Stimulated activated naive B cell treated with anti-CD40 and anti-IgM and Interleukin-4, amounts not matched to agents 10 μg/mL and 1 μg/mL and 100 μg/mL, for 72 hours (primary cell): ENCODE measurements at places on chromosomes 7 and 10.

- no peak for DNase-seq
These were observed 19.6 kb downstream of the TTYH3 start for GRCh38 chr7:2651336-2651735.

- no peak for DNase-seq
These were observed 15.0 kb downstream of the CCDC6 start for GRCh38 chr10:59891349-59891748.

- DNase-seq: no peak
These were observed 62.8 kb downstream of the CXCL12 start for GRCh38 chr10:44322137-44322536.

DNA sequence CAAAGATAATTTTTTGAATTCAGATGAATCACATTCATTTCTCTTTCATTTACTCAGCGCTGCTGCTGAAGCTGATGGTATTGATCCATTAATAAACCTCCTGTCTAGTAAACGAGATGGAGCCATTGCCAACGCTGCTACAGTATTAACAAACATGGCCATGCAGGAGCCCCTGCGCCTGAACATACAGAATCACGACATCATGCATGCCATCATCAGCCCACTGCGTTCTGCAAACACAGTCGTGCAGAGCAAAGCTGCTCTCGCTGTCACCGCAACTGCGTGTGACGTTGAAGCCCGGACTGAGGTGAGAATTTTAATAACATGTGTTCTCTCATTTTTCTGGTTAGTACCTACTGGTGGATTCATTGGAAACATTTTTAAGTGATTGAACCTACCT is 70.2 kb downstream of the ARMC3 start:
- no peak for DNase-seq

- DNase-seq: no peak
These were observed 436.7 kb downstream of the AUTS2 start for GRCh38 chr7:70034999-70035398.

GRCh38 chr10:128594688-128595087 is 468.5 kb upstream of the MKI67 start:
- DNase-seq: no peak

DNA sequence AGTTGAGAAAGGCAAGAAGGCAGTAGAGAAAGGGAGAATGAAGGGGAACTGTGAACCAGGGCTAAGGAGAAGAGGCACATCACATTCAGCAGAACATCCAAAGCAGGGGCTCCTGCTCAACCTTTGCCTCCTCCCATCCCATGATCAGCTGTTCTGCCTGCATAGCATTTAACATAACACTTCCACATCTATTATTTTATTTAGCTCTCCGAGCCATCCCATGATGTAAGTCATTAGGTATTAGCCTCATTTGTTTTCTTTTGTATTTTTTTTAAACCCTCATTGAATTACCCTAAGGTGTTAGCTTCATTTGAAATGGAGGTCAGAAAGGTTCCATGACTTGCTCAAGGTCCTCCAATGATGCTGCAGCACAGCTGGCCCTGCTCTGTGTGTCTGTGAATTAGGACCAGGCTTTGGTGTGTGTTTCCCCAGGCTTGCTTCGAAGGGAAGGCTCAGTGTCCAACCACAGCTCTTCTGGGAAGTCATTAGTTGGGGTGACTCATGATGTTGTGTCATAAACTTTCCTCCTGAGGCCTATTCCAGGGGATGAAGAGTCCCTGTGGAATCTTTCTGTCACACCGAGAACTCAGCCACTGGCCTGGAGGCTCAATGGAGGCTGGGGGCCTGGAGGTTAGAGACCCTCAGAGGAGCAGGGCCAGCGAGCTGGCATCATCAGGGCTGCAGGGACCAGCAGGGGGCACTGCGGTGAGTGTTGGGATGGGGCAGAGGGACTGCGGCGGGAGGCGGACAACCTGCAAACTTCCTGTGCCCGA is 16.5 kb downstream of the NPFFR1 start:
- DNase-seq: no peak

DNA sequence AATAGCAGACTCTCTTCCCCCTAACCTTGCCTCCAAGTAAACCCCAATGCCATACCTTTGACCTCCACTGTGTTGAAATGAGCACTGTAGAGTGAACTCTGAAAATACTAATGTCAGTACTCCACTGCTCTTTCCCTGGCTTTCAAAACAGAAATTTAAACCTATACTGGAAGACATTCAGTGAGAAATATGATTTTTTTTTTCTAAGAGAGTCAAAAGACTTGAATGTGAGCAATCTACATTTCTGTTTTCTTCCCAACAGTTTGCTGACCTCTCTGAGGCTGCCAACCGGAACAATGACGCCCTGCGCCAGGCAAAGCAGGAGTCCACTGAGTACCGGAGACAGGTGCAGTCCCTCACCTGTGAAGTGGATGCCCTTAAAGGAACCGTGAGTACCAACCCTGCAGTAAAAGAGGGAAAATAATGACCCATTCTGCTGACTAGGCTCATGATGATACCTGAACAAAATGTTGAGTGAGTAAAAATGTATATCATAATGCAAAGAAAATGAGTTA is 6.4 kb downstream of the VIM start:
- DNase-seq: no peak

DNA sequence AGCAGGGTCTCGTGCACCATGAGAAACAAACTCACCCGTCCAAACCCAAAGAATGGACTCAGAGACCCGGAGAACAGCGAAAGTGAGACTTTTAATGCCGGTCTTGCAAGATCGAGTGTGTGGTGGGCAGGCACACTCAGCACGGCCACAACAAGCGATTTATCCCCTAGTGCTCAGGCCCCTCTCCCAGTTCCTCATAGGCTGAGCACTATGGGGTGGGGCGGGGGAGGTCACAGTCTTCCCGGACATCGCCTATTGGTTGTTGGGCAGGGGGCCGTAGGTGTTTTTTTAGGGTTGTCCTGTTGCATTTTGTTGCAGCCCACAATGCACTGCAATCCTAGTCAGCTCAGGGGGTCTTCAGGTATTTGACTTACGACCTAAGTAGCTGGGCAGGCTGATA is 608.3 kb upstream of the FOXK1 start:
- DNase-seq: no peak

DNA sequence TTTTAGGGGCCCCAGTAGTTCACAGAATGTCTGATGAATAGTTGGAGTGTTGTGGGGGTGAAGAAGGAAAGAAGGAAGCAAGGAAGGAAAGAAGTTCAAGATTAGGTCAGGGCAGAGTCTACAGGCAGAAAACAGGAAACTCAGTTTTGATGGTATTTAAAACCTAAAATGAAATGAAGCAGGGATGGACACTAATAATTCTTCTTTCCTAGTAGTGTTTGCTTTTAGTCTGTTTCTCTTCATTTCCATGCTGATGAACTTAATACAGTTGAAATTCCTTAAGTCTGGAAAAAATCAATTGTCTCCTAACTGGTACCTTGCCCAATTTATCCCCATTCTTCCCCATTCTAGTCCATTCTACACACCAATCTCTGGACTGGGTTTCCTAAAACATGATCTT is 59.0 kb upstream of the GSAP start:
- DNase-seq: no peak

GRCh38 chr7:101140339-101140699 is 13.4 kb downstream of the SERPINE1 start:
- no peak for DNase-seq

DNA sequence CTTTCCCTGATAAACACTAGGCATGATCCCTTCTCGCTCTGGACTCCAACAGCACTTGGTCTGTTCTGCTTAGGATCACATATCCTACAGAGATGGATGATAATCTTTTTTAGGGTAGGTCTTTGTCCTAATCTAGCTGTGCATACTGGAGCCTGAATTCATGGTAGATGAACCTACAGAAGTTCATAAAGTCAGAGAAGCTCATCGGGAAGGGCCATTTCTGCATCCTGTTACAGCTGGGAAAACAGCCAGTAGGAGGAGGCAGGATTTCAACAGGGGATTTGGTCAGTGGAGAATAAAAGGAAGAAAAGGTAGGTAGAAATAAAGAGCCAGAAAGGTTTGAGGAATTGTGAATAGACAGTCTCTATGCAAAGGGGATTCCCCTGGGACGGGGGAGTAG is 101.4 kb downstream of the ANK3 start:
- DNase-seq: no peak

GRCh38 chr7:43877968-43878864 is 8.9 kb upstream of the MRPS24 start:
- no peak for DNase-seq

GRCh38 chr7:99594948-99595745 is 2.9 kb upstream of the TMEM225B start:
- DNase-seq: no peak

DNA sequence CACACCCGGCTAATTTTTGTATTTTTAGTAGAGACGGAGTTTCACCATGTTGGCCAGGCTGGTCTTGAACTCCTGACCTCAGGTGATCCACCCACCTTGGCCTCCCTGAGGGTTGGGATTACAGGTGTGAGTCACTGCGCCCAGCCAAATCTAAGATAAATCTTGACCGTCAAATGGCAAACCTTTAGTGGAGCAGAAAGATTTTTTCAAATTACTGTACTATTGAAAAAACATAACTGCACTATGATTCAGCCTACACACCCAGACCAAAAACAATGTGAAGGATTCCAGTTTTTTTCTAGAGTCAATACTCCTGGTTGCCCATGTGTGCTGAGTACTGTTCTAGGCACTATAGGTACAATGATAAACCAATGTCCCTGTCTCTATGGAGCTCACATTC is 33.9 kb upstream of the SVIL start:
- DNase-seq: no peak

GRCh38 chr7:22942191-22942590 is 71.7 kb downstream of the HYCC1 start:
- no peak for DNase-seq

DNA sequence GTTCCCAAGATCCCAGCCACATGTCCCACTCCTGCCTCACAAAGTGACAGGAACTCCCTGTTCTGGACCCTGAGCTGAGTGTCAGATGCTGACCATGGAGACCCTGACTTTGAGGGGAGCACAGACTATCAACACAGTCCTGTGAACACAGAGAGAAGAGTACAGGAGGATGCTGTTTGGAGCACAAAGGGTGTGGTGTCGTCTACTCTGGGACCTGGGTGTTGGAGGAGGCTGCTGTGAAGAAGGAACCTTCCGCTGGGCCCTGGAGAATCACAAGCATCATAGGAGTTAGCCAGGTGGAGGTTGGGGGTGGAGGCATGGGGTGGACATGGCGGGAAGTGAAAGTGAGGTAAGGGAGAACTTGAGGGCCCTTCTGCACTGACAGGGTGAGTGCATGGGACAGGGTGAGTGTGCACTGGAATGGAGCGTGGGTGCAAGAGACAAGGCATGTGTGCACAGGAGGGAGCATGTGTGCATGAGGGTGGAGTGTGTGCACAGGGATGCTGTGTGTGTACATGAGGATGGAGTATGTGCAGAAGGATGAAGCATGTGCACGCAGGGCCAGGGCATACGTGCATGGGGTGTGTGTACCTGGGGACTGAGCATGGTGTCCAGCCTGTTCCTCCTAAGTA is 70.7 kb upstream of the ANTXRL start:
- DNase-seq: no peak

DNA sequence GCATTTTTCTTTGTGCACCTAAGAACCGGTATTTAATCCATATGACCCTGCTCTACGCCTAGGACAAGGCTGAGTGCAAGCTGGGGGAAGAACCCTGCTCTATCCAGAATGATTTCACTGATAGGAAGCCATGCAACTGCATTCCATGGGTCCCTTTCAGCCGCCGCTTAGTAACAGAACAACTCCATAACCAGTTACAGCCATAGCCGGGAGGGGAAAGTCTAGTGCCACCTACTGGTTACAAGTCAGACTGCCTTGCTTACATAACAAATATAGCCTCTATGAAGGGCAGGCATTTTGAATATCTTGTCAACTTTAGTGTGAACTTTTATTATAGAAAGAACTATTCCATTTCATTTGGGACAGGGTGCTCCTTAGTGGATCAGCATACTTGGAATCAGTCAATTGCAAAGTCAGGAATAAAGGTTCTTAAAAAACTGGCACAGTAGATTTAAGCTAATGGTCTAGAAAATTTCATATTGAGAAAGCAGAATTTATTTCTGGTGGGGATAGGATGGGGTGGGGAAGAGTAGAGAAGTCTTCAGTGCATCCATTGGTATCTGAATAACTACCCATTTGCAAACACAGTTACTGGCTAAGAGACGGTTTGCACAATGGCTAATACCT is 521.7 kb downstream of the ADRA2A start:
- DNase-seq: peak; percentile 13

DNA sequence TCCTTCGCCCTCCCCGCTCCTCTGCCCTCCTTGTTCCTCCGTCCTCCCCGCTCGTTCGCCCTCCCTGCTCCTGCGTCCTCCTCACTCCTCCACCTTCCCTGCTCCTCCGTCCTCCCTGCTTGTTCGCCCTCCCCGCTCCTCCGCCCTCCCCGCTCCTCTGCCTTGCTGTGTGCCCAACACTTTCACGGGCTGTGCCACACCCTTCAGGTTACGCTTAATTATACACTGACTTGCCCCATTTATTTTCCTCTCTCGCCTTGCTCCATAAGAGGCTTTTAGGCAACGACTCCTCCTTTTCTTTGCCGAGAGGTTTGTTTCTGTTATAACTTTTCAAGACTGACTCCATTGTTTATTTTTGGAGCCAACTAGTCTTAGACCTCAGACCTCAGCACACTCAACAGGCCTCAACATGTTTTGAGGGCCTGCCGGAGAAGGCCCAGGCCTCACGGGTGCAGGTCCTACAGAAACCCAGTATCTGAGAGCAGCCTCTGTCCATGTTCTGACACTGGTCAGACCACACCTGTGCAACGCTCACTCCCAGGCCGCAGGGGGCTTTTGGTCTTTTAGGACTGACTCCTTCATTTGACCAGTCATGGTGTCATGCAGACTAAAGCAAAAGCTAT is 18.2 kb upstream of the PRKAG2 start:
- no peak for DNase-seq

GRCh38 chr10:114002422-114002821 is 41.2 kb upstream of the ADRB1 start:
- no peak for DNase-seq

- peak; percentile 29 for DNase-seq
These were observed 40.6 kb upstream of the NPFFR1 start for GRCh38 chr10:70324339-70324861.

GRCh38 chr10:86723009-86723408 is 33.4 kb upstream of the BMPR1A start:
- DNase-seq: no peak

DNA sequence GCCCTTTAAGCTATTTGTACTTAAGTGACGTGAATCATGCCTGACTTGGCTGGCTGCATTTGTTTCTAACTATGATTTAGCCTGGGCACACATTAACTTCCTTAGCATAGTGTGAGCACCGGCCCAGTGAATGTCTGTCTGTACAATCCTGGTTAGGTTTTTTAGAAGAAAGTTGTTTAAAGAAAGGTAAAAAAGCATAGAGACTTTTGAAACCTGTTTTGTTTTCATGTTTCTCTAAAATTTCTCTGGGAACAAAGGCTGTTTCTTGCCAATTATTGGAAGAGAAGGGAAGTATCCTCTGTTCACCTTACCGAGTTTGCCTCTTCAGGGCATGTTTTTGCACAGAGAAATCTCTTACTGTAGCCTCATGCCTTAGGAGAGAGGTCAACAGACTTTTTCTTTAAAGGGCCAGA is 42.9 kb upstream of the MET start:
- no peak for DNase-seq

GRCh38 chr7:82527851-82528250 is 84.3 kb upstream of the CACNA2D1 start:
- DNase-seq: no peak
